ENCODE measurements at places on chromosomes 7 and 10.

GRCh38 chr10:33489501-33490176, 155.2 kb upstream of the NRP1 start:
- DNase-seq = no peak

DNA sequence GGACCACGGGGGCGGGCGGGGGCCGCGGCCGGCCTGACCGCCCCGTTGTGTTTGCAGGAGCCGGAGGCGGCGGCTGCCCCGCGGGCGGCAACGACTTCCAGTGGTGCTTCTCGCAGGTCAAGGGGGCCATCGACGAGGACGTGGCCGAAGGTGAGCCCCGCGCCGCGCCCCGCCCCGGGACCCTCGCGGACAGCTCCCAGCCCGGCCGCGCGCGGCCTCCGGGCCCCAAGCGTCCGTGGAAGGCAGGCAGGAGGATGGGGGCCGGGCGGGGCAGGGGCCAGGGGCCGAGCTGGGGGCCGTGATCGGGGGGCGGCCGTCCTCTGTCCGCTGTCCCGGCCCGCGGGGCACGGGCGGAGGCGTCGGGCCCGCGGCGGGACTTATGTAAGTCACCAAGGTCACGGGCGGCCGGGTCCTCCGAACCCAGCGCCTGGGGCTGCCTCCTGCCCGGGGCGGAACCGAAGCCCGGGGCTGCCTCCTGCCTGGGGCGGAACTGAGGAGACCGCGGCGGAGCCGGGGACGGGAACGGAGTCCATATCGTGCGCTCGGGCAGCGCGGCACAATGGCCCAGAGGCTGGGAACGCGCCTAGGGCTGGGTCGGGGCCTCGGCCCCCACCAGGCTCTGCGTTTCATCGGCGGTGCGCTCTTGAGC, 497 bp downstream of the PPP2R2D start:
- peak; percentile 62 for DNase-seq

DNA sequence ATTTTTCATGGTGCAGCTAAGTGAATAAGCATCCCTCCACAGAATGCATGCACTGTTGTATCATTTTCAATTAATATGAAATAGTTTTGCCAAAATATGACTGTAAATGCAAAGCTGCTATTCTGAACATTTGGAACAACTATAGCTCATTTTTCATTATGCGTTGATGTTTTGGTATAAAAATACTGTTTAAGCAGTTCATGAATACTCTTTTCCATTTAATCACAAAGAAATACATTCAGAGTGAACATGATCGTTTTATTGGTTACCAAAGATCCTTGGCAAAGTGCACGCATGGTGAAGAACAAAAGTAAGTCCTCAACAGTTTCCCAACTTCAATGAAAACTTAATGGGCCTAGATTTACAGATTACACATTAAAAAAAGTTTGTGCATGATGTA, 33.1 kb downstream of the SKIDA1 start:
- no peak for DNase-seq

DNA sequence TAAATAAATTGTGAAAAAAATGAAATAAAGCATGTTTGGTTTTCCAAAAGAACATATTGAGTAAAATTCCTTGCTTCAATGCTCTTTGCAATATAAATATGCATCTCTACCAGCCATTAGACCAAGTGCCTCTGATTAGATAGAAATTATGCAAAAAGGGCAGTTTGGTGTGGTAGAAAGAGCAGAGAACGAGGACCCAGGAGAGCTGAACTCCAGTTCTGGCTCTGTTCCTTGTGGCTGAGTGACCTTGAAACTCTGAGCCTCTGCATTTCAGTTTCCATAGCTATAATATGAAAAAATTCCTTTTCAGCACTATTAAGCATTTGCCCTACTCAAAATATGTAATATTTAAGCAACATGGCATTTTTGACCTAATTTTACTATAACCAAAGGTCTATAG, 36.5 kb downstream of the COL1A2 start:
- DNase-seq = no peak

GRCh38 chr7:129122078-129122750, 22.3 kb upstream of the TSPAN33 start:
- DNase-seq = no peak

GRCh38 chr10:6083523-6084475, 5.0 kb upstream of the RBM17 start:
- no peak for DNase-seq

GRCh38 chr7:124566583-124566982, 199.0 kb downstream of the GPR37 start:
- no peak for DNase-seq

- DNase-seq = no peak
Observed at GRCh38 chr7:69803699-69804516, 205.6 kb downstream of the AUTS2 start.

DNA sequence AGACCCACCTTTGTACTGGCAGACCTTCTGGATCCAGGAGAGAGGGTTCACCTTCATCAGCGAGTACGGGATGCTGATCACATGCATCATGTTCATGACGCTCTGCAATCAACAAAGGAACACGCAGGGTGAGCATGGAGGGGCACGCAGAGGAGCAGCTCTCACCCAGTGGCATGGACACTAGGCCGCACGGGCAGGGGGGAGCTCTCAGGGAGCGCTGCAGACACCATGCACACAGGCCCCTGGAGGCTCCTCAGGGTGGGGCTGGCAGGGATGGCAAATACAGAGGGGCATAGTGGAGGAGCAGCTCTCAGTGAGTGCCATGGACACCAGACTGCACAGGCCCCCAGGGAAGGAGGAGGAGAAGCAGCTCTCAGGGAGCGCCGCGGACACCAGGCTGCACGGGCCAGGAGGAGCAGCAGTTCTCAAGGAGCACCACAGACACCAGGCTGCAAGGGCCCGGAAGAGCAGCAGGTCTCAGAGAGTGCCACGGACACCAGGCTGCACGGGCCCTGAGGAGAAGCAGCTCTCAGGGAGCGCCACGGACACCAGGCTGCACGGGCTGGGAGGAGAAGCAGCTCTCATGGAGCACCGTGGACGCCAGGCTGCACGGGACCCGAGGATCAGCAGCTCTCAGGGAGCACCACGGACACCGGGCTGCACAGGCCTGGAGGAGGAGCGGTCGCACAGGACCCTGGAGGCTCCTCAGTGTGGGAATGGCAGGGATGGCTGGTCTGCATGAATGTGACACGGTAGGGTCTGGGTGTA, 249.5 kb downstream of the ZMYND11 start:
- DNase-seq = peak; percentile 10

Data from testis (tissue), 5 donors.